ENCODE measurements at places on chromosomes 4 and X.

DNA sequence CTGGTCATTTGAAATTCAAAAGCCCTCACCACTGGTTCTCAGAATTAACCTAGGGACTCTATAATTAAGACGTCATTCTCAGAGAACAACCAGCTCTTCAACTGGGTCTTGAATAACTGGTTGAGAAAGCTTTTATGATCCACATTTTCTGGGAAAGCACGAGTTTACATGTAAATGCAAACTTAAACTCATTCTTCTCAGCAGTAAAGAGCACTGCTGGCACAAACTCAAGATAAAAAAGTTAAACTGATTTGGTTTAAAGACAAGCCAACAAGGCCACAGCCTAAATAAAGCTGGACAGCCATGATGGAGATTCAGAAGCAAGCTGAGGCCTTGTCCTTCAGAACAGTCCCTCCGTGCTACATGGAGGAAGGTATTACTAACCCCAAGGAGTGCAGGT, 13.2 kb downstream of the BST1 start:
- DNase-seq: no peak

- DNase-seq: no peak
Observed at GRCh38 chrX:130082244-130083106, 27.8 kb downstream of the ELF4 start.

DNA sequence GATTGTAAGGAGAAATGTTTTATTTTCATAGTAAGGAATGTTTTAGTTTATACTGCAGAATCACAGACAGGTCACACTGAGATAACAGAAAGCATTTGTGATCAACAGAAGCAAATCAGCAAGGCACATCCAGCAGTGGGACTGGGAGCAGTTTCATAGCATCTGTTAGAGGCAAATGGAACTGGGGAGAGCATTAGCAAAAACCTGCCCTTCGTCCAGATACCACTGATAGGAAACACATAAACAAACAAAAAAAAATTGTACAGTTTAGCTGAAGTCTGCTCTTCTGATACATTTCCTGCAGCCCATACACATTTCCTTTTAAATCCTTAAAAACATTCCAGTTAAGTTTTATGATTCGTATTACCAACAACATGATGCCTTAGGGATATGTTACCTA, 374.3 kb downstream of the PCDH7 start:
- no peak for DNase-seq

DNA sequence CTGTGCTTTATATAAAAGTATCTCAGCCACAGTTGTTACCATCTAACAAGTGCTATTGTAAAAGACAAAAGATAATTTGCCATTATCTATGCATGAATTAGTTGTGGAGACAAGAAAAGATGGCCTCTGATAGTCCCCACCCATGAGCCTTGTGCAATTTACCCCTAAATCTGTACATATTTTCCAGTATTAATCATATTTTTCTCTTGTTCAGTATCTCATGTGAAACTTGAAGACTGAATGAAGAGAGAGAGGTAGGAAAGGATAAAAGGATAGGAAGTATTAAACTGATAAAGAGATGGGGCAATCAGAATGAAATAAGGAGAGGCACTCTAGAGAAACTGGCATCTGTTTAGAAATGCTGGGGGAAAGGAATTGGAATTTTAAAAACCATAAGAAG, 3.7 kb downstream of the MYOZ2 start:
- no peak for DNase-seq

DNA sequence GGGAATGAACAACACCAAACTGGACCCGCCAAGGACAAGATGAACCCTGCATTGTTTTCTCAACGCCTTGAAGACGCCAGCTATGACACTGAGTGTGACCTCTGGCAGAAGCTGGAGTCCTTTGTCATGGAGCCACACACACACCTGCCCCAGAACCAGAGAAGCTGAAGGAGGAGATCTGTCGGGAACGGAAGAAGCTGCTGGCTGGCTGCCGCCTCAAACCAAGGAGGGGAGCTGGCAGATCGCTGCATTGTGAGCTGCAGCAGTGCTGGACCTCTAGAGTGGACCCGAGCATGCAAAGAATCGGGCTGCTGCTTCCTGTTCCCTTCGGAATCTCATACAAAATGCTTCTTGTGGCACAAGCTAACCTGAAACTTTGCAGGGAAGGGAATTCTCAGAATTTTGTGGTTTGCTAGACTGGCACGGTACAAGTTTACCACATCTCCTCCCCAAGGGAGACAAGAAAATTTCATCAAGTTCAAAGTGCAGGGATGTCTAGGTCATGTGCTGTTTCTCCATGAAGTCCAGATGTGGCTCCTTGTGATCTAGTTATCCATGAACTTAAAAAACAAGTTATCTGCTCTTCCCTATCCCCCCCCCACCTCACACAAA, 23.4 kb upstream of the GLRB start:
- DNase-seq: no peak

DNA sequence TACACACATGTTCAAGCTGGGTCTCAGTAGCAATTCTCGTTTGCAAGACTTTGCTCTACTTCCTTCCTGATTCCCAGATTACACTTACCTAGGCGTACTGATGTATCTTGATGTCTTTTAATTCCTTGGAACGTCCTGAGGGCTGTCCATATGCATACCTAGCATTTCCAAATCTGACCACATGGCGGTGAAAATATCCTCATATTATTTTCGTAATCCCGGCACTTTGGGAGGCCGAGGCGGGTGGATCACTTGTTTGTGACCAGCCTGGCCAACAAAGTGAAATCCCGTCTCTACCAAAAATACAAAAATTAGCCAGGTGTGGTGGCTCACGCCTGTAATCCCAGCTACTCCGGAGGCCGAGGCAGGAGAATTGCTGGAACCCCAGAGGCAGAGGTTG, 1786.3 kb upstream of the TENM3 start:
- peak; percentile 35 for DNase-seq

GRCh38 chrX:3252744-3253143, 93.7 kb downstream of the MXRA5 start:
- peak; percentile 2 for DNase-seq

DNA sequence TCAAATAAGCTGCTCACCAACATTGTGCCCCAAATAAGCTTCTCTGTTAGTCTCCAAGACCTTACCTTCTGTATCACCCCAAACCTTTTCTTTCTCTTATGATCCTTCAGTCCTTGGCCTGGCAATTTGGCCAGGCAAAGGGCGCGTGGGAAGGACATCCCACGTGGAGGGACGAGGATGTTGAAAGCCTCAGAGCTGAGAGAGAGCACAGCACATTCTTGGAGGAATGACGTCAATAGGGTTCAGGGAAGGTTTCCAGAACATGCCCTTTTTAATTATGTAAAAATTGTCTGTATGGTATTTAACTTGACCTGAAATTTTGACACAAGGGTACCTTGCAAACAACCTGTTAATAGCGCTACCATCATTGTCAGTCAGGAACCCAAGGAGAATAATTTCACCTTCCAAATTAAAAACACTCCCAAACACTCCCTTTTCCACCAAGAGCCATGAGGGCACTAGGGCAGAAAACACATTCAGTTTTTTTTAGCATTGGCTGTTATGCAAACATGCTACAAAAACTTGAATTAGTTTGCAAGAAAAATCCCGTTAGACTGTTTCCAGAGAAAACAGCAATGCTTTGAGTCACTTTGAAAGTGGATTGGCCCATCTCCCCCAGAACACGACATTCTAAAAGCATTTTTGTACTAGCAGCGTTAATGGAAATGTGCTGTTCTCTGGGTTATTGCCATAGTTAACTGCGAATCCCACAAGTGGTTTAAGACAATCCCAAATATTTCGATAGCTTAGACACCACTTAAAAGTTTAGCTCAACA, 183.2 kb upstream of the PUDP start:
- DNase-seq: peak; percentile 61

GRCh38 chr4:82823062-82823461, 24.5 kb upstream of the SCD5 start:
- DNase-seq: peak; percentile 67

- DNase-seq: peak; percentile 45
Observed at GRCh38 chr4:3074846-3075651, 568 bp downstream of the HTT start.

GRCh38 chrX:138865093-138865649, 153.7 kb upstream of the FGF13 start:
- no peak for DNase-seq

DNA sequence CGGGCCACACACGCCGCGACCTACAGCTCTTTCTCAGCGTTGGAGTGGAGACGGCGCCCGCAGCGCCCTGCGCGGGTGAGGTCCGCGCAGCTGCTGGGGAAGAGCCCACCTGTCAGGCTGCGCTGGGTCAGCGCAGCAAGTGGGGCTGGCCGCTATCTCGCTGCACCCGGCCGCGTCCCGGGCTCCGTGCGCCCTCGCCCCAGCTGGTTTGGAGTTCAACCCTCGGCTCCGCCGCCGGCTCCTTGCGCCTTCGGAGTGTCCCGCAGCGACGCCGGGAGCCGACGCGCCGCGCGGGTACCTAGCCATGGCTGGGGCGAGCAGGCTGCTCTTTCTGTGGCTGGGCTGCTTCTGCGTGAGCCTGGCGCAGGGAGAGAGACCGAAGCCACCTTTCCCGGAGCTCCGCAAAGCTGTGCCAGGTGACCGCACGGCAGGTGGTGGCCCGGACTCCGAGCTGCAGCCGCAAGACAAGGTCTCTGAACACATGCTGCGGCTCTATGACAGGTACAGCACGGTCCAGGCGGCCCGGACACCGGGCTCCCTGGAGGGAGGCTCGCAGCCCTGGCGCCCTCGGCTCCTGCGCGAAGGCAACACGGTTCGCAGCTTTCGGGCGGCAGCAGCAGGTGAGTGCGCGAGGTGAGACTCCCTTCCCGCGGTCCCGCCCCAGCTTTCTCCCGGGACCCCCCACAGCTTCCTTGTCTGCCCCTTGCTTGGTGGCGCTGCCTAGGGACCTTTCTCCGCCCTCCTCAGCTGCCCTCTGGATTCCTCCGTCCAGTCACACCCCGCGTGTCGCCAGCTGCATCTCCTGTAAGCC, 678 bp downstream of the BMP3 start:
- peak; percentile 1 for DNase-seq

DNA sequence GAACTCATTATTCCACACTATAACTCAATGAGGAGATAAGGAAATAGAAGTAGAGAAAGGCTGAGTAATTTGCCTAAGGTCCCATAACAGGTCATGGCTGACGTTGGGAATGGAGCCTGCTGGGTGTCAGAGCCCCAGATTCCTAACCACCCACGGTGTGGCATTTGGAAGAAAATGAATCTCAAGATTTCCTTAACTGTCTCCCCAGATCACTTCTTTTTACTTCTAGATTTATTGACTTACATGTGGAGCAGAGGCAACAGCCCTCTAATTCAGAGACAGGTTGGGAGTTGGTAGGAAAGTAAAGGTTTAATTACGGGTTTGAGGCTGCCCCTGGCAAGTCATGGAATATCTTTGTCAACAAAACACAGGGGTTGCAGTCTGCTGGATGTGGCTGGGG, 134.0 kb downstream of the ARHGAP10 start:
- no peak for DNase-seq

GRCh38 chr4:61786211-61786610, 586.1 kb downstream of the ADGRL3 start:
- no peak for DNase-seq

DNA sequence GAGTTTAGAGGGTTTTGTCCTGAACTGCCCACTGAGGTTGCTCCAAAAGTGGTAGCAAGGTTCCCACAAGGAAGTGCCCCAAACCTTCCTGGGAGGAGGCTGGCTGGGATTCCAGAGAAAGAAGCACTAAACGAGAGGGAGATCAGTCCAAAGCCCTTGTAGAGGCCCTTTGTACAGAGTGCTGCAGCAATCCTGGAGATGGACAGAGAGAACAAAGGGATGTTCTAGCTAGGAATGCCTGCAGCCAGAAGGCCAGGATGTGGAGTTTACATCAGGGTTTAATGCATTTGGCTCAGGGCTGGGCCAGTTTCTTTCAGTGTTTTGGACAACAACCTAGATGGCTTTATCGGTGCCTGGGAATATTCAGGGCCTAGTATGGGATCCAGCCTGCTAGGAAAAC, 2155.1 kb upstream of the AGA start:
- no peak for DNase-seq

- no peak for DNase-seq
Observed at GRCh38 chrX:71057848-71058530, 10.1 kb downstream of the SNX12 start.

DNA sequence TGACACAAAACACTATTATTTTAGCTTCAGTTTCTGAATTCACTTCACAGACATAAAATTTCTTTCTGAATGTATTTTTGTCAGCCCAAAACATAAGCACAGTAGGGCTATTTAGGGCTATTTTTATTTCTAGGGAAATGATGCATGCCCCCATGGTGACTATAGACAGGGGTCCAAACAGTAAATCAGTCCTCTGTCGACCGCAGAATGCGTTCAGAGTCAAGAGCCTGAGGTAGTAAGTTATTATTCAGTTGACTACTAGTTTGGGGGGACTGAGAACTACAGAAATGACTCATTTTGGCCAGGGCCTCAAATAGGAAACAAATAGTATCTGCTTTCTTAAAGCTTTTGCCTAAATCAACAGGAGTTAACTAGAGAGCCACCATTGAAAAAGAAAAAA, 414.4 kb downstream of the AFF2 start:
- DNase-seq: no peak

DNA sequence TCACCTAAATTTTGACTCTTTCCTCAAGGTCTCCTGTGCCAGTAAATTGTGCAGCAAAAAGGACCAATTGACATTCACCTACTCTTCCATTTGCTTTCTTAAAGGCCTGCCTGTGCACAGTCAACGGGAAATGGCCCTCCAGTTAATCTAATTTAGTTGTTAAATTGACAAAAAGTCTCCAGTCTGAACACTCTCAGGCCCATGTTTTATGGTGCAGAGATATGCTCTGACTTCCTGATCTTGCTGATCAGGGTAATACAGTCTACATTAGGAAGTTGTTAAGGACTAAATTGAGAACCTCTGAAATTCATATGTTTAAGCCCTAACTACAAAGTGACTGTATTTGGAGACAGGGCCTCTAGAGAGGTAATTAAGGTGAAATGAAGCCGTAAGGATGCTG, 133.6 kb upstream of the IL15 start:
- DNase-seq: no peak

DNA sequence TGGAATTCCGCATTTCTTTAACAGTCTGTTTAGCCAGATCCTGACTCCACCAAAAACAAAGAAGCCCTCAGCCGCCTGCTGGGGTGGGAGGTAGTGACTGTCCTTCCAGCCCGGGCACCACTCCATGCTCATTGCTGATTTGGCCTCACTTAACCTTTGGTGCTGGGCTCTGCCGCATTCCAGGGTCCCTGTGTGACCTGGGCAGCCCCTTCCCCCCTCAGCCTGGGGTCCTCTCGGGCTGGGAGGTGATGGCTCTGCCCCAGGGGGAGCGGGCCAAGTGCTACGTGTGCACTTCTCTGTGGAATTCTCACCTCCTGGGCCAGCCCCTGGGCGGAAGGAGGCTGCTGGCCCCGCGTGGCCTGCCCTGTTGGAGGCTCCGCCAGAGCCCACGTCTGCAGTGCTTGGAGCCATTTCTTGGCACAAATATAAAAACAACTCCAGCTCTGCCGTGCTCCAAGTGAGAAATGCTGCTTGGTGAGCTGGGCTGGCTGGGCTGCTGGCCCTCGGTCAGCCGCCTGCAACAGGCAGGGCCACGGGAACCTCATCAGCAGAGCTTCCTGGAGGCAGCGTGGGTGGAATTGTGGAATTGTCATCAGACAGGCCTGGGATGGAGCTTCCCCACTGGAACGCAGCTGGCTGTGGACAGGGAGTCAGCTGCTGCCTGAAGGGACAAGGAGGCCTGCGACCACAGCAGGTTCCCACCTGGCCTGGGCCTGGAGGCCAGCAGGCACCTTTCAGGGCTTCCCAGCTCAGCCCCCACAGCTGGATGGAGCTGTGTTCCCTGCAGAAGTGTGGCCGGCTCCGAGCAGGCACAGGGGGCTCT, 66.0 kb downstream of the TRMT44 start:
- peak; percentile 39 for DNase-seq

- peak; percentile 30 for DNase-seq
Observed at GRCh38 chrX:15242899-15243555, 26.9 kb downstream of the ASB9 start.

Measured in trophoblast cell (in vitro differentiated cells and primary cell).